Fibroblast of lung (primary cell): ENCODE measurements at places on chromosomes 13 and 19.
A peak's percentile ranks its signal among the peaks of the same experiment; 100 is the strongest.

DNA sequence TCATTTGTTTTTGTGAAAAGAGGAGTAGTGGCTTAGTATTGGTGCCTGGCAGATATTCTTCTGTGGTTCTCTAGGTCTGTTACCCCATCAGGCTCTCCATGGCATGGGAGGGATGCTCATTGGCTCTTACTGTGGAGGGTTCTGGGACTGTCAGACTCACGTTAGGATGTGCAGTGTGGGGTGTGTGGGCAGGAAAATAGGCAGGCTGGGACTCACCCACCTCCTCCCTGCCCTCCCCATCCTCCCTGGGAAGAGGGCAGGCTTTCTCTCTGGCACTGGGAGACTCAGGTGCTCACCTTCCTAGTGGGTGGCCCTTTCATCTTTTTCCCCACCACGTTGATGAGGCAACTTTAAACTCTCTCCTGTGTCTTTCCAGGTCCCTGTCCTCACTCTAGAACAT lies 44.2 kb downstream of the ZNF536 start:
- no peak for DNase-seq

- DNase-seq: peak; percentile 44
Observed at GRCh38 chr19:28466107-28467045, 746.6 kb downstream of the UQCRFS1 start.

DNA sequence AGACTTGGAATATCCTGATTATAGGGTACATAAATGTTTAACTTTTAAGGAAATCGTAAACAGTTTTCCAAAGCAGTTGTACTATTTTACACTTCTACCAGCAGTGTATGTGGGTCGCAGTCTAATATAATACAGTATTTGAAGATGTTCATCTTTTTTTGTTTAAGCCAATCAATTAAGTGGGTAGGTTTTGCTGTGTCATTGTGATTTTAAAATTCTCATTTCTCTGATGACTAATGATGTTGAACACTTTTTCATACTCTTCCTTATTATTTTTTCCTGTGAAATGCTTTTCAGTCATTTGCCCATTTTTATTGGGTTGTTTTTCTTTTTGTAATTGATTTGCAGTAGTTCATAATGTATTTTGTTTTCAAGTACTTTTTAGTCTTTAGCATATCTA lies 2689.7 kb downstream of the PCDH9 start:
- no peak for DNase-seq

GRCh38 chr13:83845106-83845505 lies 37.2 kb downstream of the SLITRK1 start:
- DNase-seq: peak; percentile 60

- DNase-seq: peak; percentile 2
Observed at GRCh38 chr19:56272161-56272798, at the start of gene EDDM13. EDDM13 (plus strand) TSS chr19:56272748; CDS start chr19:56272835, 87 bp downstream.

- DNase-seq: no peak
Observed at GRCh38 chr13:44439452-44440024, 65.9 kb downstream of the SERP2 start.

DNA sequence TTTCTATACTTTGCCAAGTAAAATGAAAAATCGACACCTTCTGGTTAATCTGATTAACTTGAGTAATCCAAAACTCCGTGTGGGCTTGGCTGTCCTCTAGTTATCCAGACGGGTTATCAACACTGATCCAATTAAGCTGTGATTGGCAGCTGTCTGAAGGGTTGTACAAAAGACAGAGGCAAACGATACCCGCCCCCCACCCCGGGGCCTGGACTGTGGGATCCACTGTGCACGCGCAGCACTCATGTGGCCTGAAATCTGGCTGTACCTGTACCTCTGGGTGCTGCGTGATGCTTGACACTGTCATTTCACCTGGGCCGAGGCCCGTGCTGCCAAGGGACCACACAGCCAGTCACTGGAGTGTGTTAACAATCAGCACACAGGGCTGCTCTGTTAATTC lies 53.5 kb downstream of the COL4A2 start:
- DNase-seq: no peak

DNA sequence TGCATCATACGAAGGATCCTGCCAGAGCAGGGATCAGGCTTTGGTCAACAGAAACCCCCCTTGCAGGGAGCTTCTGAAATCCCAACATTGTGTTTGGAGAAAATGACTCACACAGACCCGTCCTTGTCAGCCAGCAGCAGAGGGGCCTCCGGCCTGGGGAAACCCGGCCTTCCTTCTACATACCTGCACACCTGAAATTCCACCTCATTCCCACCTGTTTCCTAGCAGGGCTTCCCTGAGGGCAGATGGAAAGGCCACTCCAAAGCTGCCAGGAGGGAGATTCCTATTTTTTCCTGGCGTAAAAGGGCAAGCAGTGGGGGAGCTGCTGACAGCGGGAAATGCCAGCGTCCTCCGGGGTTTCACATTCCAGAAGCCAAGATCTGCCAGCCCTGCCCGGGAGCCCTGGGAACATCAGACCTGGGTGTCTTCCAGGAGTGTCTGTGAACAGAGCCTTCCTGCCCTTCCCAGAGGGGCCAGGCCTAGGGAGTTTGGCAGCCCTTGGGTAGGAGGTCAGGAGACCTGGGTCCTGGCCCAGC lies 3.0 kb upstream of the IGFL1 start:
- no peak for DNase-seq

DNA sequence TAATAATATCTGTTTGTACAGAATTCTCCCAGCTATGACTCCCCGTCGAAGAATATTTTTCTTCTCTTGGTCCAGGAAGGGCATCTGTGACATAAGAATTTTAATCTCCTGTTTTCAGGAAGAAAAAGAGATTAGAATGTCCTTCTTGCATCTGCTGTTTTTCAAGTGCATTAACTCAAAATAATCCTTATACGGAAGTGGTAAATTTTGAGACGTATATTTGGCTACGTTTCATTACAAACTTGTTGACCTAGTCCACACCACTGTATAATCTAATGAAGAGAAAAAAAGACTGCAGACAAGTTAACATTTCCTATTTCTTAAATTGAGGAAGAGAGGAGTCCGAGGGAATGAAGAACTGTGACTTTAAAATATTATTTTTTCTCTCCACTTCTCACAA lies 959.9 kb downstream of the DIAPH3 start:
- DNase-seq: no peak

DNA sequence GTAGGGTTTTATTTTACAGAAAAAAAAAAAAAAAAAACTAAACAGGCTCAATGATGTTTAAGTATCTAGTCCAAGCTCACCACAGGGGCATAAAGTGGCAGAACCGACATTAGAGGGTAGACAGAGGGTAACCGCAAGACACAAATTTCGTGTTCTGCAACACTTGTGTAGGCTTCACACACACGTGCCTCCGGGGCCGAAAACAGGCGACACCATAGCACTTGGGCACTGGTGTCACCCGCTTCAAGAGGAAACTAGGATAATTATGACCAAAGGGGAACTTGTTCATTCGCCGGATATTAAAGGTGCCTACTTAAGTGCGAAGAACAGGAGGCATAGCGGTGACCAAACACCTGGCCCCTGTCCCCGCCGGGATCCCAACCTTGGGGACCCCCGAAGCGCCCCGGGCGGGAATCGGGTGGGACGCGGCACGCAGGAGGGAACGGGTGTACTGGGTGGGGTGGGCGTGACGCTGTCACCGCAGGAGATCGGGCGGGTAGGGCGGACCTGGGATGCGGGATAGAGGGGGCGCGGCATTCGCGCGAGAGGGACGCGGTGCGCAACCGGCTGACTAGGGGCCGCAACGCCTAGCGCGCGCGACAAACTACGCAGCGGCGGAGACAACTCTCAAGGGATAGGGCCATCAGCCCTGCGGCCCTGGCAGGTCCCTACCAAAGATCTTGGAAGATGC lies 558 bp downstream of the MZT1 start:
- peak; percentile 24 for DNase-seq

DNA sequence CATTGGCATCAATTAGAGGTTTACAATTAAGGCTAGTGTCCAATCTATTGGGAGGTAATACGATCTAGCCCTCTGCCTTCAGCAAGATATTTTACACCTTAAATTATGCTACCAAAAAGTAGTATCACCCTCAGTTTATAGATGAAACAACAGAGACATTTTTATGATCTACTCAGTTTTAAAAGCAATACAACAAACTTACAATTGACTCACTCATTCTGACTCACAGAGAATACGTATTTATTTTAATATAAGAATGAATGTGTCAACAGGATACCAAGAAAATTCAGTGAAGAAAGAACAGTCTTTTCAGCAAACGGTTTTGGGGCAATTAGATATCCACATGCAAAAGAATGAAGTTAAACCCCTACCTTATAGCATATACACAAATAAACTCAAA lies 32.5 kb upstream of the STARD13 start:
- no peak for DNase-seq

DNA sequence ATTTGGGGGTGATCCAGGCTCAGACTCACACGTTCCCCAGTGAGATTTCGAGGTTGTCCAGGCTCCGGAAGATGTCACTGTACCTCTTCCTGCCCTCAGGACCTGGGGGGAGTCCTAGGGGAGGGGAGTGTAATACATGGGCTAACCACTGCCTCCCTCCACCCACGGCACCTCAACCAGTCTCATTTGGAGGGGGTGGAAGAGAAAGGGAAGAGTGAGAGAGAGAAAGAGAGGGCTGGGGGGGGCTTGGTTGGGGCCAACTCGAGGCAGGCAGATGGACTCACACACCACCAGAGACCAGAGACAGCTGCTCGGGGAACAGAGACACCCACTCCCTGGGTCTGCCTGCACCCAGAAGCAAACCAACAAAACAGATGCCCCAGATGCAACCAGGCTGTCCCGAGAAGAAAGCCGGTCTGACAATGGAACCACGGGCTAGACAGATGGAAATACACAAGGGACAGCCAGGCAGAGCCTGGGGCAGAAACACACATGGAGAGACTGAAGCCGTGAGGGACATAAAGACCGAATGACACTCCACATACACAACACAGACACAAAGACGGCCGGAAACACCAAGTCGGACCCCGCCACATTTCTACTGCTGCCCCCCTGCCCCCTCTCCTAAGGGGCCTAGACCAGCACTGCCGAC lies 825 bp downstream of the GMIP start:
- DNase-seq: no peak

GRCh38 chr13:43389983-43390382 lies 366.6 kb downstream of the DNAJC15 start:
- DNase-seq: peak; percentile 94

- peak; percentile 19 for DNase-seq
Observed at GRCh38 chr13:30763786-30764413, 28.6 kb downstream of the ALOX5AP start.

DNA sequence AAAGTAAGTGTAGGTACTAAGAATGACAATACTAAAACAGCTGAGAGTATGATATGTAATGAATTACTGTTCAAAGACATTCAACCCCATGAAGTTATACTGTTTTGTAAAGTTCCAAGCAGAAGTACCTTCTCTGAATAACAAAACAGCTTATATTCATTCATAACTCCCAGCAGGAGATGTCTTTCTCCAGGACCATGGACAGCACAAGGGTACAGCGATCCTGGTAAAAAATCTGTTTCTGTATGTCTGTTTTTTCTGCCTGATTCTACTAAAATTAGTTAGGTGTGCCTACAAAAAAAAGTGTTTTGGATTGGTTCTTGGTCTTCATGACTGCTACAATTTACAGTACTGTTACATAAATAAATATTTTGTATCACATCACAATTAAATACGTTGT lies 172.5 kb upstream of the SLITRK5 start:
- DNase-seq: peak; percentile 16

DNA sequence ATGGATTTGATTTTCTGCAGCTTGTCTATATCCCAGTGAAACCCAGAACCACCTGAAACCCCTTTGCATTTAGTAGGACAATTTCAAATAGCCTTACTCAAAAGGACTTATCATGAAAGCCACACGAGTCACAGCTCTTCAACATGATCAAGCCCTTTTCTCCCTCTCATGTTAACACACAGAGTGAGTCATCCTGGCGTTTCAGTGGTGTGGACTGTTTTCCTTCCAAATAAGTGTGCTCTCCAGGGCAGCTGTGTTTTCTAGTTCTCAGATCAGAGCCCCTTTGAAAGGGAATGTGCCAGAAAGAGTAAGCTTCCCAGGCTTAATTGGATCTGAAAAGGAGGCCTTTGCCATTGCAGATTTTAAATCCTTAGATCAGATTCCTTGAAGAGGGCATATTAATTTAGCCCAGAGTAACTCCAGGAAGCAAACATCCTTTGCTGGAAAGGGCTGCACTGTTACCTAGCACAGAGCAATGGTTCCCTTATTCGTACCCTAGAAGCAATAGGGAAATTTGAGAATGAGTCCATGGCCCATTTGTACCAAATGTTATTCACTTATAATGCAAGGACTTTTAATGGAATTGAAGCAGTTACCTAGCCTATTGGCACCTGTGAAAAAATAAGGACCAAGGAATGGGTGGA lies 51.3 kb downstream of the ERICH6B start:
- peak; percentile 67 for DNase-seq

GRCh38 chr13:48500652-48501197 lies 32.2 kb downstream of the RCBTB2 start:
- DNase-seq: peak; percentile 94

DNA sequence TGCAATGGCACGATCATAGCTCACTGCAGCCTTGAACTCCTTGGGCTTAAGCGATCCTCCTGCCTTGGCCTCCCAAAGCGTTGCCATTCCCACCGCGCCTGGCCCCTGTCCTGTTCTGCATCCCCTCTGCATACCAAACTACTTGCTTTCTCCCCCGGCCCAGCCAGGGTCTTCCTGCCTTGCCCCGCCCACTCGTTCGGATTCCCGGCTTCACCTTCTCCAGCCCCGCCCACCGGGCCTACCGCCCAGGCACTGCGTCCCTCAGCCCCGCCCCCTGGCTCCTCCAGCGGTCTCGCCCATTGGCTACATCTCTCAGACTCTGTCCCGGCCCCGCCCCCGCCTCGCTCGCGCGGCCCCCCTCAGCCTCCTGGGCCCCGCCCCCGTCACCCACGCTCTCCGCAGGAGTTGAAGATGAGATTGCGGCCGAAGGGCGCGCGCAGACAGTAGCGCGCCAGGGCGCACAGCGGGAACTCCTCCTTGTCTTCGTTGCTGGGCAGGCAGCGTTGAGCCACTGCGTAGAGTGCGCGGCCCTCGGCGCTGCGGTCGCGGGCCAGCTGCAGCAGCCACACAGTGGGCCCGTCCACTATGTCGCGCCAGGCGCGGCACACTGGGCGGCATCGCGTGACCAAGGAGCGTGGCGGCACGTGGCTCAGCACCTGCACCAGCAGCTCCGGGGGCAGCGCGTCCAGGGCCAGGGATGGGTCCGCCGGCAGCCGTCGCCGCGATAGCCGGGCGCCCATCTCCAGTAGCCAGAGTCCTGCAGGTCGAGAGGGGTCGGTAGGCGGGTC lies 19.0 kb downstream of the MRPS12 start:
- DNase-seq: peak; percentile 82

DNA sequence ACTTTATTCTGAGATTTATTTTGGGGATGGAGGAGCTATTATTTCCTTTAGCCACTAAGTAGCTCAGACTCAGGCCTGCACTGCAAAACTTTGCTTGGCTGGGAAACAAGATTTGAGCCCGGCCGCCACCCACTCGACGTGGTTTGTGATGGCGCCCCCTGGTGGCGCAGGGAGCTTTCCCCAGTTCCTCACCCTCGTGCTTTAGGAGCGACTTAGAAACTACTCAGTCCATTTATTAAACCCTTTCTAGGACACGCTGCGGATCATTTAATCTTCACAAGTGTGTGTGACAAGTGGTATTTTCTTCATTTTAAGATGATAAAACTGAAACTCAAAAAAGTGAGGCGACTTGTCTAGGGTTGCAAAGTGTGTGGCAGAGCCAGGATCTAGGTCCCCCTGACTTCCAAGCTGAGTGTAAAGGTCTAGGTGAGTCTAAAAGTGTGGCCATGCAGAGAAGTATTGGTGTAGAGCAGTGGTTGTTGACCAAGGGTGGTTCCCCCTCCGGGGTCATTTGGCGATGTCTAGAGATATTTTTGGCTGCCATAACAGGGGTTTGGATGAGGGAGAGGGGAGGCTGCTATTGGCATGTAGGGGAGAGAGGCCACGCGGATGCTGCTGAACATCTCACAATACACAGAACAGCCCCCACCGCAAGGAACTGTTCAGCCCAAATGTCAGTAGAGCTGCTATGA lies 2.2 kb downstream of the CXCL17 start:
- DNase-seq: peak; percentile 49
